ENCODE measurements at places on chromosomes 12 and 14. TPM values are rescaled to one million over a fixed set of nuclear protein-coding genes. Genes with fewer than 3 reads are reported as not detected.
A peak's percentile ranks its signal among the peaks of the same experiment; 100 is the strongest.

- no peak for DNase-seq
These were observed 238.0 kb downstream of the CHST11 start for GRCh38 chr12:104694711-104695110.

GRCh38 chr12:13328535-13328934 is 132.0 kb downstream of the EMP1 start:
- DNase-seq, result no peak

DNA sequence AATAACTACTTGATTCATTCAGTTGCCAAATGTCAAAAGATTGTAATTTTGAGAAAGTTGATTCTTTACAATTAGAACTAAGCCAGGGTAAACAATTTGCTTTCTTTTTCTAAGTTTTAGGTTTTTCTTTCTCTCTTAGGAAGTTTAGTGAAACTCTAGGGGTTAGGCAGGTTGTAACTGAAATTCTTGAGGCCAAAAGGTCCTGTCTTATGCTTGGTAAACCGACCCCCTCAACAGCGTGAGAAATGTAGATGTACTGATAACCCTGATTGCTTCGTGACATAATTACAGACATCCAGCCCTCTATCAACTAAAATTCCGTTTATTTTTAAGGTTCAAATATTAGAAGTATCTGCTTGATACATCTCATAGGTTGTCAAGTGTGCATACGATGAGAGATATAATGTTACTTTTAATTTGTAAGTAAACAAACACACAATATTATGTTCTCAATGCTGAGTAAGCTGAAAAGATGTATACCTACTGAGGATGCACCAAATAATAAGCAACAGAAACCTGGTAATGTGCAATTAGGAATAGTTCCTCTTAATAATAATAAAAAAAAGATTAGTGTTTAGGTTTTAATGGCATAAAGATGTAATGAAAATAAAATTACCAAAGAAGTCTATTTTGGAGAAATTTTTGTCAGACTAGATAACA is 7.2 kb downstream of the FUT8 start:
- DNase-seq, result no peak

DNA sequence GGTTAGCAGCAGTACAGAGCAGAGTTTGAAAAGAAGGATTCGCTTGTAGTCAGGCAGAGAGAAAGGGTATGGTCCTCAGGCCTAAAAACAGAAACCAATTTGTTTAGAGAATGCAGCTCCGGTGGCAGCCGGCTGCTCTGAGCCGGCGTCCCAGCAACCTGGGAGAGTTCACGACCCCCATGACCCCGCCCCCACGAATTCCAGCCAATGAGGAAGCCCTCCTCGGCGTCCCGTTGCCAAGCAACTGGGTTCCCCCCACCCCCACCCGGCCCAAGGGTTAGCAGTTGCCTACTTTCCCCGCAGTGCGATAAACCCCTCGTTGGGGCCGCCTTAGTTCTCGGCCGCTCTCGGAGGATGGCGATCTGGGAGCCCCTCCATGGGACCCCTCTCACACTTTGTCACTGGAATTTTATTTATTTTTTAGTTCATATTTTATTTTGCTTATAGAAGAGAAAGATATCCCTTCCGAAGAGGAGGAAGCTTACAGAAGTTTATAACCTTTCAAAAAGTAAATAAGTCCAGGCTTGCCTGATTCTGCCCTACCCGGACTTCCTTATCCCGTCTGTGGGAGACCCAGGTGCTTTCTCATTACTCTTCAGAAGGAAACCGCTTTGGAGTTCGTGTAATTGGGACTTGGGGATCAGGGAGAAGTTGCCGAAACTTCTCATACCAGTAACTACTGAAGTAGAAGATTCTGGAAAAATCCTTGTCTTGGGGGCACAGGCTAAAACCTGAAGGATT is at the start of gene CCDC60:
Gene CCDC60 (plus strand): TSS at position 300 of the 741 bp plus-strand sequence. CDS start 448 bp downstream, outside the sequence.
- DNase-seq, result no peak

GRCh38 chr14:67269298-67270060 is 28.2 kb downstream of the PALS1 start:
- DNase-seq, result peak; percentile 13

- DNase-seq, result peak; percentile 82
These were observed 4.5 kb upstream of the SETD1B start for GRCh38 chr12:121799156-121799841.

- DNase-seq, result no peak
These were observed 74.1 kb downstream of the SLC8A3 start for GRCh38 chr14:70114621-70115156.

- no peak for DNase-seq
These were observed 99.2 kb downstream of the C12orf50 start for GRCh38 chr12:87930033-87930432.

GRCh38 chr14:38481952-38482678 is 226.2 kb upstream of the CLEC14A start:
- peak; percentile 65 for DNase-seq

DNA sequence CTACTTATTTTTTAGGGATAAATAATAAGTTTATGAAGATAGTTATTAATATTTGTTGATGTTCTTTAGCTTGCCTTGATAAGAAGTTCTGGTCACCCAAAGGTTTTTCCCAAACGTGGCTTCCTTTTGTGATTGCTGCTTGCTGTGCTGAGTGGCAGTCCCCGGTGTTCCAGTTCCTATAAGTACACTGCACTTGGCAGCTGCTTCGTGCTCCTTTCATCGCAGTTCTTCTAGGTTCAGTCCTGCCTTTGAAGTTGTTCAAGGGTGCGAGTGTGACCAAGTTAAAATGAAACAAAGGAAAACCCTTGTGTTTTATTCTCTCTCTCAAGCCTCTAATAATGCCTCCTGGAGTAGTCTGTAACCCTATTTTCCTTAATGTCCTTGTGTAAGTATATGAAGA is 128.5 kb upstream of the ATF1 start:
- no peak for DNase-seq

GRCh38 chr14:27727251-27727770 is 1039.3 kb upstream of the FOXG1 start:
- DNase-seq, result no peak

- no peak for DNase-seq
These were observed 17.9 kb upstream of the DCAF5 start for GRCh38 chr14:69170839-69171238.

GRCh38 chr12:28909291-28909690 is 239.8 kb upstream of the FAR2 start:
- no peak for DNase-seq

- no peak for DNase-seq
These were observed at the start of gene HOXC12 for GRCh38 chr12:53954694-53955035. HOXC12 (plus strand) TSS chr12:53954903; CDS start chr12:53954930, 27 bp downstream.

- no peak for DNase-seq
These were observed 191.1 kb downstream of the CALM1 start for GRCh38 chr14:90587918-90588317.

DNA sequence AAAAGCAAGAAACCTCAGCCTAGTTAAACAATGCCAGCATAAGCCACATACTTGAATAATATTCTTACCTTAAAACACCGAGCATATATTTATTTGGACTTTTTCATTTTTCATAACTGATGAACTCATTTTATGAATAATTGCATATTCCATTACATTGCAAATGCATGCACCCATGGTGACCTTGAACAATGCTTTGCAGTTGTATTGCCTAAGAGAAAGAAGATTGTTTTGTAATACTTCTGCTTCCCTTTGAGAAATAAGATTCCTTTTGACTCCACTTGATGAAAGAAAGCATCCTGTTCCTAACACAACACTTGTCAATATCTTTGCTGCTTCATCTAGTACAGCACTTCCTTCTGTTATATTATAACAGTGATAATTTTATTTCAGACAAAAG is 1182.2 kb downstream of the FLRT2 start:
- no peak for DNase-seq

DNA sequence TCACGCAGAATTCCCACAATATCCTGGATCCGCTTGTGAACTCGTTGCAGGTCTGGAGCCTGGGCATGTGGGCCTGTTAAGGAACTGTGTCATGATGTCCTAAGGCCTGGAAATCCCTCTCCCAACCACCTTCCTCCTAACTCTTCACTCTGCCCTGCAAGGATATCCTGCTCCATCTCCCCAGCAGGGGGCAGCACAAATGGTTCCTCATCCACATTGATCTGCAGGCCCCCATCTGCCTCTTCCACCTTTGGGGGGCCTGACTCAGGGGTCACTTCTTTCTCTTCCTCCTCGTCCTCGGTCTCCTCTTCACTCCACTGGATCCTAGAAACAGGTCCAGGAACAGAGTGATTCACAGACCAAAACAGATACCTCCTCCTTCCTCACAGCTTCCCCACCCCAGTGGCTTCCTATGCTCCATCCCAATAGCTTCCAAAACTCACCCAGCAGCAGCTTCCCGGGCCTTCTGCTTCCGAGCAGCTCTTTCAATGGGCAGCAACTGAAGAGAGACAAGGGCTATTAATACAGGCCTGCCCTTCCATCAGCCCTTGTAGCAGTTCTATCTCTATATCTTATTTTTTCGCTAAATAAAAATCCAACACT is 4.5 kb downstream of the NOP2 start:
- peak; percentile 32 for DNase-seq

Gene DCN
- total RNA-seq, result not detected

Gene SIX1
- total RNA-seq, result 22.9 TPM

Gene GDF3
- not detected for total RNA-seq

Gene KRT73
- total RNA-seq, result not detected

Gene FLRT2
- total RNA-seq, result 0.07 TPM

Gene A2M
- not detected for total RNA-seq

Gene GZMB
- total RNA-seq, result not detected

Gene CSRP2
- 53.3 TPM for total RNA-seq

Gene NOVA1
- 2.3 TPM for total RNA-seq

Gene MYL2
- not detected for total RNA-seq

Gene FAM186B
- total RNA-seq, result 0.64 TPM
